ENCODE measurements at places on chromosomes 2 and 18. TPM values are rescaled to one million over a fixed set of nuclear protein-coding genes. Genes with fewer than 3 reads are reported as not detected.

- DNase-seq: no peak
Measured at GRCh38 chr2:171702781-171703556, 15.7 kb downstream of the DYNC1I2 start.

- DNase-seq: no peak
Measured at GRCh38 chr2:57617318-57617717, 429.3 kb upstream of the VRK2 start.

DNA sequence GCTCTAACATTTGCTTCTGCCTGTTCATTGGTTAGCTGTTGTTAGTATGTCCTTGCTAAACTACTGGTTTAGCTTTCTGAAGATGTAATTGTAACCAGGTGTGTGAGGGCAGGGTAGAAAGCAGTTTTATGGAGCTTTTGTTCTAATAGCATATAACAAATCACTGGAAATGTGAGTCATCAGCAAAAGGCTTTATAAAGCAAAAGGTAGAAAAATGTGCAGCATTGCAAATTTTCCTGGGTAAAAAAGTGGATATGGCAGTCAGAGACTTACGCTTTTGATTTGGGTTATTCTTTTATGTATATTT, 85.3 kb downstream of the ZNF407 start:
- DNase-seq: no peak

DNA sequence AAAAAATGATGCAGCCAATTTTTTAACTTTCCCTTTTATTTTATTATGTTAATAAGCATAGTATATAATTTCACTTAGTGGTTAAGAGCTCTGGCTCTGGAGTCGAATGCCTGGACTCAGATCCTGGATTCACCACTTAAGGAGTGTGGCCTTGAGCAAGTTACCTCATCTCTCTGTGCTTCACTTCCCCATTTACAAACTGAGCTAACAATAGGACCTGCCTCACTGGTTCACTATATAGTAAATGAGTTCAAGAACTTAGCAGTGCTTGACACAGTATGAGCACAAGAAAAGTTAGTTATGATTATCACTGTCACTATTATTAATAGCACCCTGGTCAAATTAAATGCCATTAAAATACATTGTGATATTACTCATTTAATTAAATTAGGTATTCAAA, 30.6 kb downstream of the SCN3A start:
- DNase-seq: no peak

DNA sequence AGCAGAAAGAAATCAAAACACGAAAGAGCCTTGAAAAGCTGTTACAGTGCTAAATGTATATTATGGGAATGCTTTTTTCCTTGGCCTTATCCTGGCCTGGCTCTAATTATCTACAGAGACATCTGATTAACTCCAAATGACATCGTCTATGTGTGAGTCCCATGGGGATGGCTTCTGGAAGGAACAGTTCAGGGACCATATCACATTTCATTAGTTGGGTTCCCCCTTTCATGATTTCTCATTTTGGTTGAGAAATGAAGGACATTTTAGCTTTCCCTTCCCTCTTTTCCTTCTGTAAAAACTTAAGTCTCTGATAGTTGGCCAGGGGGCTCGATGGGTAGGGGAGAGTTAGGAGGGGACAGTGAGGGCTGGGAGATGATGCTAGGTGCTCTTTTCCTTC, 116.7 kb downstream of the PRKCE start:
- DNase-seq: no peak

- DNase-seq: no peak
Measured at GRCh38 chr2:190996338-190996946, 17.5 kb downstream of the STAT1 start.

GRCh38 chr18:78228974-78229373, 750.6 kb upstream of the SALL3 start:
- no peak for DNase-seq

DNA sequence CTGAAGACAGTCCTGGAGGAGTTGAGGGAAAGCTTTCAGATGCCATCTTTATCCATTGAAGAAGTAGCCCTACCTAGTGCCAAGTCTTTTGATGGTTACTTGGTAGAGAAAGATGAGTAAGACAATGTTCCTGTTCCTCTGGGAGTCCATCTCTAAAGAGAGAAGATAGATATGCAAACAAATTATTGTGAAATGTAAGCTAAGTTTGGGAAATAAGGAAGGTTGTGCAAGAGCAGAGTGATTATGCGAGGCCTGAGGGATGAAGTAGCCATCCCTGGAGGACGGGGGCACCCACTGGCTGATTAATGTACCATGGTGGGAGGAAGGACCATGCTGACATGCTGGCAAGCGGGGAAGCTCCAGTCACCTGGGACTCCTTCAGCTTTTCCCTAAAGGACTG, 994 bp upstream of the DTNA start:
- DNase-seq: no peak

- DNase-seq: no peak
Measured at GRCh38 chr2:181106789-181107627, 126.6 kb downstream of the UBE2E3 start.

- DNase-seq: no peak
Measured at GRCh38 chr2:45401431-45401922, 209.6 kb downstream of the SRBD1 start.

- DNase-seq: no peak
Measured at GRCh38 chr2:172736424-172737174, 954 bp downstream of the RAPGEF4 start.

DNA sequence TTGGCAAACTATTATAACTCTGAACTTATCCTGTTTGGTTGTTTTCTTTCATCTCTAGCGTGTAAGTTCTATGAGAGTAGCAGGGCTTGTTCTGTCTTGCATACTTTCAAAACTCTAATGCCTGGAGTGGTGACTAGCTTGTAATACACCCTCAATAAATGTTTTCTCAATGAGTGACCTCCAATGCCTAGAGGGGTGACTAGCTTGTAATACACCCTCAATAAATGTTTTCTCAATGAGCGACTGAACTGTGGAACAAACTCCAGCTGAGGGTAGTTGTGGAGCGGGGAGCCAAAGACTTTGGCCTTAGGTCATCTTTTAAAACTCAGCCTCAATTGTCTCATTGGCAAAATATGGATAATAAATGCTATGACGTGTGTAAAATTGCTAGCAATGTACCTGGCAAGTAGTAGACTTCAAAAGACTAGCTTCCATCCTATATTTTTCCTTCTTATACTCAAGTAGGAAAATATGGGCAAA, 1.8 kb downstream of the GPD2 start:
- no peak for DNase-seq

- DNase-seq: no peak
Measured at GRCh38 chr2:142877216-142877838, at the start of gene KYNU. Gene KYNU (plus strand): TSS chr2:142877664. CDS start chr2:142885368, 7,704 bp downstream.

DNA sequence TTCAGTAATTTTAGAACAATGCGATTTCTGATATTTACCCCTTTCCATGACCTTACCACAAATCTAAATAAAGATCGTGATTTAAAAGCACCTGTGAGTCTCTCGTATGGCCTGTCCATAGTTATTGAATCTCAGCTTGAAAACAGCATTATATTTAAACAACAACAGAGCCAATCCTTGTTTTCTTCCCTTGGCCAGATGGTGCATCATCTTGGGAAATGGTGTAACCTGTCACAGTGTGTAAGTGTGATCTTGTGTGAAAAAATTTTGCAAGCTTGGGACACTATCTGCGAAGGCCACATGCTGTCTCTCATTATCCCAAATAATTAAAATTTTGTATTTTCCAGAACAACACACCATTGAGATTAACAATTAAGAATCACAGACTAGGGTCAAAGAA, 262.7 kb upstream of the SPHKAP start:
- no peak for DNase-seq

DNA sequence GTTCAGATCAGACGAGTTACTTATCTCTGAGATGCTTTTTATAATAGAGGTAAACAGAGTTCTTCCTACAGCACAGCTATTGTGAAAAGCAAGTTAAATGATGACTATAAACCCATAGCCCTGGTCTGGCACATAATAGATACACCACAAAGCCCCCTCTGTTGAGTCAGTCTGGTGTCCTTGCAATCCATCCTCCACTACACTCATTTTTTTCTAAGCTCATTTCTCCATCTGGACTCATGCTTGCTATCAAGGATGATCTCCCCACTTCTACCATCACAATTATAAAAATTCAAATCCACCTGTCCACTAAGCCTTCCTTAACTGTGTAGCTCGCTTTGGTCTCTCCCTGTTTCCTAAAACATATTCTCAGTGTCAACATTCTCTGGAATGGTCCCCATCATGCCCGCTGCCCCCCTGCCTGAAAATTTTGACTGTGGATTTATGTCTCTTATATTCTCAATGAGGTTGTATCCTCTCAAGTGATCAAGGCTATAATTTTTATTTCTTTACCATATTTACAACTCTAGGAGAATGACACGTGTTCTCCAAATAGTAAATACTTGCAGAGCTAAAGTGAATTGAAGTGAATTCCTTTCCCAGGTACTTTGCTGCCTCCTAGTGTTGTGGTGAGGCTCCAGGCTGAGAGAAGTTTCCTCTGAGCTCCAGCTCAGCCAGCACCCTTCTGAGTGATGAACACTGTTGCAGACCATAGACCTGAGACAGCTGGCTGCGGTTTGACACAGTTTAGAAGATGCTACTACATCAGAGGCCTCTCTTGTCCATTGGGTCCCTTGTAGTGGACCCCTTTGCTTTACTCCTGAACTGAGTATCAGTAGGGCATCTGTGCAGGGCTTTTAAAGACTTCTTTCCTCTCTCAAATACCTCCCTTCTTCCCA, 108.7 kb downstream of the DPP10 start:
- DNase-seq: no peak

DNA sequence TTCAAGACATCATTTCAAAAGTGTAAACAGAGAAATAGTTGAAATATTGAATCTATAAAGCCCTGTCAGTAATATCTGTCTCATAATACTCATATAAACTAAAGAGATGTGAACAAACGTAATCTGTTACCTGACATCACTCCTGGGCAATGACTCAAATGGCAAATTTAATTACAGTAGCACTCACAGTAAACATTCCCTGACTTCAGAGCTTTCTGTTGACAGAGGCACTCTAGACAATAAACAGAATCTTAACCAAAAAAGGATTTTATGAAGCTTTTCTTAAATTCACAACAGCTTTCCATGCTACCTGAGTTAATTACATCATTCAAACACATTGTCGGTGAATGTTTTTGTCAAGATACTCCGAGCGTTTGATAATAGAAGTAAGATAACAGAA, 128.1 kb upstream of the PDE1A start:
- DNase-seq: no peak

DNA sequence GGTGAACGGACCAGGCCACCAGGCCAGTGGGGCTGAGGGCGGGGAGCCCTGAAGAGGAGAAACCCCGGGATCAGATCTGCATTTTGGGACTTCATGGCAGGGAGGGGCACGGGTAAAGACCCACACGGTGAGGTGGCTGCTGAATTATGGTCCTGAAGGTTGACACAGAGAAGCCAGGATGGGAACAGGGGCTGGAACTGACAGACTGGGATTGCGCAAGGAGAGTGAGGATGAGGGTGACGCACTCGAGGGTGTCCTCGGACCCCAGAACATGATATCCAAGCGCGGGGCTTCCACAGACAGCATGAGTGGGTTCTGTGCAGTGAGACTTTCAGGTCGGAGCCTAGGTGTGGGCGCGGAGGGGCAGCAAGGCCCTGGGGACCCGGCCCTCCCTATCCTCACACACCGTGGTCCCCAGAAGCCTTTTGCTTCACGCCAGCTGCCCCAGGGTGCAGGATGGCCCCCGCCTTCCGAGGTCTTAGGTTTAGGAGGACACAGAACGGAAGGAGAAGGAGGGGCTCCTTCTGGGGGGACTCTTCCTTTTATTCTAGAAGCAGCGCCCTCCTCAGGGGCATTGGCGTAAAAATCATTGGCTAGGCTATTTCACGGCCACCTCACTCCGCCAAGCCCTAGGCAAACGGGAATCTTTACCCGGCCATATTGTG, 416.8 kb upstream of the HS6ST1 start:
- no peak for DNase-seq

DNA sequence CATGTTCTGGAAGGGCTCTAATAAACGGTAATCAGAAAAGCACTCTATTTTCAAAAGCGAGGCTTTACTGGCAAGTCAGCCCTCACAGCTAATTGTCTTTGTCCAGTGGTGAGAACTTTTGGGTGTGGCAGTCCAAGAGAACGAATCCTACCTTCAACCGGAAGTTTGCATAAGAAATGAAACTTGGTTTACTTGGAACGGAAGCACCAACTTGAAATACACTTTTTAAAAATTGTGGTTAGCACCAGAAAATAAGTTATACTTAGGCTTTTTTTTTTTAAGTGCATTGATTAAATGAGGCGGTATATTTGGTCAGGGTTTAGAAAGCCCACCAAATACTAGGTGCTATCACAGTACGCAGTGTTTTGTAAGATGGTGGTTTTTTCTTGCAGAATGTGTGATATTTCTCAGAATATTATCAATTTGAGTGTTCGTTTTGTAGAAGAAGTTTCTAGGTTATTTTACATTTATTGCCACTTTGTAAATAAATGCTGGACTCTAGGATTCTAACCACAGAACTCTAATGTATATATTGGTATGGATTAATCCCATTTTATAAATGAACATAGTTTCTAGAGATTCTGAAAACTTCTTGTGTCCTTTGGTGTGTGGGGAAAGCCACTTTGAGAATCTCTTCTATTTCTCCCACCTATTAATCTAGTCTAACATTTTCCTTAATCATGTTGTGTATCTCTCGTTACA, 1.2 kb downstream of the MYL12A start:
- DNase-seq: no peak

DNA sequence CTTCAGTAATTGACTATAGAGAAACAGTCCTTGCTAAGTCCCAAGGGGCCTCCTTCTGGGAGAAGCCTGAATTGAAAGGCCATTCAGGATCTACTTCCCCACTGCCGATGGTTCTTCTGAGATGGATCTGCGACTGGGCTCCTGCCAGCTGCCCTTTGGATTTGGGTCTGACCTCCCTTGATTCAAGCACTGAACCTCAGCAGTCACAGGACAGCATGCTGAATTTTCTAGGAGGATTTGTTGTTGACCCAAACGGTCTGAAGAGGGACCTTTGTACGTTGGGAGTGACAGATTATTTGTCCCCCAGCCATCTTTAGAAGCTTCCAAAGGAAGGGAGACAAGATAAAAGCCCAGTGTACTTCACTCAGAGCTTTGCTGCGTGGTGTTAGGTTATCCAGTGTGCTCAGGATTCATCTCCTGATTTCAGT, 67.1 kb downstream of the NXPH2 start:
- no peak for DNase-seq

Gene PTH2R
- not detected for total RNA-seq

Gene OBSL1
- total RNA-seq: 151 TPM

Gene ANKRD29
- total RNA-seq: 118 TPM

Gene GAL3ST2
- not detected for total RNA-seq

Gene MYO7B
- 1.3 TPM for total RNA-seq

All from ascending aorta (tissue), 2 donors.